ENCODE measurements at places on chromosomes 1 and 21.

DNA sequence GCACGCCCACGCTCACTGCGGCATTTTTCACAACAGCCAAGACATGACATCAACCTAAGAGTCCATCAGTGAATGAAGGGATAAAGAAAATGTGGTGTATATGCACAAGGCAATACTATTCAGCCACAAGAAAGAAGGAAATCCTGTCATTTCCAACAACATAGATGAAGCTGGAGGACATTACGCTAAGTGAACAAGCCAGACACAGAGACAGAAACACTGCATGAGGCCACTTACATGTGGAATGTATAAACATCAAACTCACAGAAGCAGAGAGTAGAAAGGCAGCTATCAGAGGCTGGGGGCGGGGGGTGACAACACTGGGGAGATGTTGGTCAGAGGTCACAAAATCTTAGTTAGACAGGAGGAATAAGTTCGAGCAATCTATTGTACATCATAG lies 20.9 kb downstream of the TMPRSS2 start:
- no peak for DNase-seq

GRCh38 chr21:41509145-41509496 lies 1.2 kb upstream of the TMPRSS2 start:
- no peak for DNase-seq

DNA sequence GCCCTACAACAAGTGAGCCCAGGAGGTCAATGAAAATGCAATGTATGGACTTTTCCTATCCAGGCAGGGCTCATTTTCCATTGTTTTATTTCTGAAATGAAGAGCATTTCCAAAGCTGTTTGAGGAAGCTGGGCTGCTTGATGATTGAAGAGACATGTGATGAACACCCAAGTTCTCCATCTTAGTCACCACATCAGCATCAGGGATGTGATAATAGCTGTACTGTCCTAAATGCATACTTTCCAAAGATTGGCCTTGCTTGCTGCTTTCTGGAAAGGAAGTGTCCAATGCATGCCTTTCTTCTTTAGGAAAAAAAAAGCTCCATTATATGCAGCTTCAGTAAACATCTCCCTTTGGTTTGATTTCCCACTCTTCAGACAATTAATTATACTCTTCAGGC lies 425.9 kb upstream of the RUNX1 start:
- no peak for DNase-seq

DNA sequence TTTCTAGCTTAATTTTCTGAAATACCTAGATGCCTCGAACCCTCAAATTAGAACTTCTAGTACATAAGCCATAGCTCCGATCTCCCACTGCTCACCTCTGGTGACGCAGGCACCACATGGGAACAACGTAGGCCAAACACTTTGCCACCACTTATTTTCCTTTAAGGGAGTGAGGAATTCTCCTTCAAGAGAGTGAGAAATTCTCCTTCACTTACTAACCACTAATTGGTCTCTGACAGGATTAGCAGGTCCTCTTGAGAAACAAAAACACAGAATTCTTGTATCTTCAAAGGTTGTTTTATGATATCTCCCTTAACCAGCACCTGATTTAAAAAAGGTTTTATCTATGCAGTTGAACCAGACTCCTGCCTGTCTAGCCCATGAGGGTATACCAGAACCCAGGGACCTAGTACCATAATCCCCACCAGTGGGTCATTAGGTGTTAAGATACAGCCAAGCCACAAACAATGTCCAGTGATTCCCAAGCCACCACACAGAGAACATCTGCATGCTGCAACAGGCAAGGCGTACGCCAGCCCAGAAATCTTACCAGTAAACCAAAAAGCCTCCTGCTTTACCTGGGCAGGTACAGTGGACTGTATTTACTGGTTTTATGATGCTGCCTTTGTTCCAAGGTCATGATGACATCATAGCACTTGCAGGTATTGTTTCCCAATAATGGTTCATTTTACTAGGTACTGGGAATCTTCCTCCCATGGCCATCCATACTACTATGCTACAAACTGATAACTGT lies 20.3 kb upstream of the CXADR start:
- no peak for DNase-seq

DNA sequence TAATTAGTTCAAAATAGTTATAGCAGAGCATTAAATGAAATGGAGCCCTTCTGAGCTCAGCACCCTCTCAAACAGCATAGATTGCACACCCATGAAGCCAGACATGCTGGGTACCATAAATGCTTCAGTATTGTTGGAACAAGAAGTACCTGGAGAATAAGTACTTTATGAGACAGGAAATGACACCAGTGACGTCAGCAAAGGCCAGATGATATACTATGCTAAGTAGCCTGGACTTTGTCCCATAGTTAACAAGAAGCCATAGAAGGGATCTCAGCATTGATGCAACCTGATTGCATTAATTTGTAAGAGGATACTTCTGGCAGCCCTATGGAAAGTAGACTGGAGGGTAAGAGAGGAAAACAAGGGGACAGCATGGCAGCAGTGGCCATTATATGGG lies 16.3 kb upstream of the GADD45A start:
- DNase-seq, result no peak

DNA sequence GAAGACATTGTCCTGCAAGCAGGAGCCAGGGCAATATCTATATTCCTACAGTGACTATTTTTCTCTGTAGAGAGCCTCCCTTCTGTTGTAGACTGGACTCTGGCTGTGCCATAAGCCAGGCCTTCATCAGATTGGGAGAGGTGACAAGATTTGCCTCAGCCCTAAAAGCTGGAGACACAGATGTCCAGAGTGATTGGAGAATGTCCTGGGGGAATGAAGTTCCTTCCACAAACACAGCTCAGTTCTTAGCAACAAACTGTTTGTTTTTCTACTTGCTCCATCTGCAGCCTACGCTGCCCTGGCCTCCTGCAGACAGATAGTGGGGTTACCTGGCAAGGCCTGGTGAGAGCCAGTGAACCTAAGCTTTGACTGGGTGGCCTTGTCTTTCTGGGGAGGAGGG lies 29.9 kb upstream of the SNX27 start:
- no peak for DNase-seq
